Germinal center (tissue), 1 donor: ENCODE measurements at places on chromosomes 11 and 22.

DNA sequence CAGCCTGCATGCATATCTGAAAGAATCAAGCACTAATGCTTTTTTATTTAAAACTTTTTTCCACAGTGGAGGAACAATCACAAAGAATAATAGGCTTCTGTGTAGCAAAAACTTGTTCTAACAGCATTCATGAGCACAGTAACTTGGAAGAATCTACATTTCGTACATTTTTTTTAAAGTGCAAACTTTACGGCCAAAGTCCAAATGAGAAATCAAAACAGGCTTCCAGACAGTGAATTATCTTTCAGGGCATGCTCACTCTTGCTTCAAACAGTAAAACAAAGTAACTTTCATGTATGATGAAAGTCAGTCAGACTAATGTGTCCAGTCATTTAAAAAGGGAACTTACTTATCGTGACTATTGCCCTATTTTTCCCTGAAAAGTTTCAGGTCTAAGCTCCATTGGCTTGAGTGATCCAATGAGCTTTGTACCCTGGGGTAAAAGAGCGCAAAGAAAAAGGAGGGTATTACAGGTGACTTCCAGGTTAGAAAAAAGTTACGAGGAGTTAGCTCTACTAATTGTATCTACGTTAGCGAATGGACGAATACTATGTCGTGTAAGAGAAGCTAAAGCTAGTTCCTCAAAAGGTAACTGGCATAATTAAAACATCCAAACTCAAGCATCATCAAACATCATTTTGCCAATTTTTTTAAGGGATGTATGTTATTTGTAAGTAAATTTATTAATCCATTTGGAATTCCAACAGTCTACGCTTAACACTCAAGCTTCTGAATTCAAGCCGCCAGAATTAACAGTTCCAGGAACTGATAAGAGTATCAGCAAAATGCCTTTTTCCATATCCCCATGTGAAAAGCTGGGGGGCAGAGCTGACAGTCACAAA lies 1.7 kb downstream of the PICALM start:
- DNase-seq, result peak; percentile 11

GRCh38 chr22:47177334-47177815 lies 414.9 kb downstream of the TBC1D22A start:
- DNase-seq, result no peak

- no peak for DNase-seq
Measured at GRCh38 chr11:26730414-26731083, 8.7 kb upstream of the SLC5A12 start.

- peak; percentile 85 for DNase-seq
Measured at GRCh38 chr22:22161924-22162851, 82.4 kb upstream of the VPREB1 start.

- no peak for DNase-seq
Measured at GRCh38 chr11:19199048-19199447, 2.7 kb downstream of the CSRP3 start.
